ENCODE measurements at places on chromosomes 1 and 21. TPM values are rescaled to one million over a fixed set of nuclear protein-coding genes. Genes with fewer than 3 reads are reported as not detected.

GRCh38 chr1:180672105-180672504 is 40.3 kb downstream of the XPR1 start:
- DNase-seq = peak; percentile 55

OLIG2 gene
- not detected for total RNA-seq

COPA gene
- total RNA-seq = 136 TPM

ADARB1 gene
- total RNA-seq = 14.0 TPM

OR2L5 gene
- not detected for total RNA-seq

DCDC2B gene
- not detected for total RNA-seq

Measured in bronchial epithelial cell (primary cell).